Mucosa of descending colon (tissue), 3 donors: ENCODE measurements at places on chromosomes 16 and 17. TPM values are rescaled to one million over a fixed set of nuclear protein-coding genes. Genes with fewer than 3 reads are reported as not detected.

NACA2 gene
- total RNA-seq: not detected

LGALS9B gene
- total RNA-seq: 14.3 TPM

DNA sequence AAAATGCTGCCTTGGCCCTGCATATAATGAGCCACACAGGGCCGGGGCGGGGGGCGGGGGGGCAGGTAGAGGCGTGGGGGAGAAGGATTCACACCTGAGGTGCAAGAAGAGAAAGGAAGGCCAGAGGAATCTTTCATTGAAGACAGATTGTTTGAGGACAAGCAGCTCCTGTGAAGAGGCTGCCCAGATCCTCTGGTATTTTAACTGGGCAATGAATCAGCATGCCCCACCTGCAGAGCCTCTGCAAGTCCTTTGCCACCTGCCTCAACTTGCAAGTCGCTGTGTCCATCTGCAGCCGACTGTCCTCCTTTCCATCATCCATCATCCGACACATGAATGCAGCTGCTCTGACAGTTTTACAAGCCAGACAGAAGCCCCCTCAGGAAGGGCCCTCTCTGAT, 1.2 kb upstream of the SOST start:
- no peak for DNase-seq

DNA sequence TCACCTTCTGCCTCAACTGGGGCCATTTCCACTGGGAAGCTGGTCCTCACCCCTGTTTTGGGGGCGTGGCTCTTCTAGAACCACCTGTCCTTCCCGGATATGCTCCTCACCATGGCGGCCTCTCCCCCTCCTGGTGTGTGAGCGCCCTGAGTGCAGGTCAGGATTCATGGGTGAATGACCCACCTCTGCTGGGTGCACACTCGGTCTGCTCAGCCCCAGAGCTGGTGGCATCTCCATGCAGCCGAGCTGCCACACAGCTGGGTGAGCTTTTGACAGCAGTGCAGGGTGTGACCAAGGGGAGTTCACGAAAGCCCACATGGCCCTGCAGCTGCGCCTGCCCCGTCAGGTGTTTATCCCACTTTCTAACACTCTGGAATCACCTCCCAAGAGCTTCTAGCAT, 27.3 kb downstream of the GRIN2C start:
- DNase-seq: no peak

KRT33B gene
- total RNA-seq: not detected

FAM171A2 gene
- total RNA-seq: 0.31 TPM

DNA sequence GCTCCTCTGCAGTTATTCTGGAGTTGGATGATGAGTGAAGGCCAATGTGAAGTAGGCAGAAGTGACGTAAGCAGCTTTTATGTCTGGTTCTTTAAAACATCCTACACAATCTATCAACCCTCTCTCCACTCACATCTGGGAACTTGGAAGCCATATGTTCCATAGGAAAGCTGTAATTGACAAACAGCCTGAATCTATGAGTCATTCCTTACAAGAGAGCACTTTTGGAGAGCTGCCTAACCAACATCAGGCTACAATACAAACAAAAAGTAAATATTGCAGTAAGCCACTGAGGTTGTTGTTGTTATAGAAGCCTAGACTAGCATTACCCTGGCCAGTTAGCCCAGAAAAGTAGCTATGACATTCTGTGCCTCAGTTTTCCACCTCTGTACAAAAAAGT, 5.9 kb downstream of the CCL7 start:
- no peak for DNase-seq

COPZ2 gene
- total RNA-seq: 43.3 TPM

WNT9B gene
- total RNA-seq: 0.22 TPM

PRSS27 gene
- total RNA-seq: 1.1 TPM

DNA sequence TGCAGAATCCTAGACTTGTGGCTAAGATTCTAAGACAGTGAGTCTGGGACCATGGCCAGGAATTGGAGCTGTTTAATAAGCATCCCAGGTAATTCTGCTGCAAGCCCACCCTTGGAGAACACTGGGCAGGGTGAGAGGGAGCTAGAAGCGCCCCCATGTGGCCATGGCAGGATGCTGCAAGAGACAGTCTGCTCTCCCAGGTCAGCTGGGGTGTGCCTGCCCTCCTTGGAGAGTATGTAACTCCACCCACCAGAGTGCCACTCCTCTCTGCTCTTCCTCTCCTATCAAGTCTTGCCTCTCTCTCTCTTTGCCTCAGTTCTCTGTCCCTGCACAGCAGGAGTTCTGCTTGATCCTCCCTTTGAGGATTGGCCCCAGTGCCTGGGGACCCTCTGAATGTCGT, 14.9 kb downstream of the RCVRN start:
- DNase-seq: no peak

- no peak for DNase-seq
Measured at GRCh38 chr17:39981766-39982375, 1.3 kb downstream of the PSMD3 start.

GRCh38 chr17:7408252-7408727, 645 bp downstream of the NLGN2 start:
- DNase-seq: peak; percentile 41
